B cell (primary cell): ENCODE measurements at places on chromosomes 13 and 19.

GRCh38 chr13:95039415-95039814 is 261.8 kb downstream of the ABCC4 start:
- DNase-seq, result no peak

GRCh38 chr19:6214881-6215541 is 64.8 kb downstream of the MLLT1 start:
- DNase-seq, result no peak

GRCh38 chr19:2443116-2443784 is 13.5 kb downstream of the LMNB2 start:
- DNase-seq, result no peak

- DNase-seq, result no peak
These were observed 74.7 kb downstream of the ITGBL1 start for GRCh38 chr13:101527130-101527529.

- DNase-seq, result no peak
These were observed 23.4 kb downstream of the ZNF507 start for GRCh38 chr19:32368787-32369186.

DNA sequence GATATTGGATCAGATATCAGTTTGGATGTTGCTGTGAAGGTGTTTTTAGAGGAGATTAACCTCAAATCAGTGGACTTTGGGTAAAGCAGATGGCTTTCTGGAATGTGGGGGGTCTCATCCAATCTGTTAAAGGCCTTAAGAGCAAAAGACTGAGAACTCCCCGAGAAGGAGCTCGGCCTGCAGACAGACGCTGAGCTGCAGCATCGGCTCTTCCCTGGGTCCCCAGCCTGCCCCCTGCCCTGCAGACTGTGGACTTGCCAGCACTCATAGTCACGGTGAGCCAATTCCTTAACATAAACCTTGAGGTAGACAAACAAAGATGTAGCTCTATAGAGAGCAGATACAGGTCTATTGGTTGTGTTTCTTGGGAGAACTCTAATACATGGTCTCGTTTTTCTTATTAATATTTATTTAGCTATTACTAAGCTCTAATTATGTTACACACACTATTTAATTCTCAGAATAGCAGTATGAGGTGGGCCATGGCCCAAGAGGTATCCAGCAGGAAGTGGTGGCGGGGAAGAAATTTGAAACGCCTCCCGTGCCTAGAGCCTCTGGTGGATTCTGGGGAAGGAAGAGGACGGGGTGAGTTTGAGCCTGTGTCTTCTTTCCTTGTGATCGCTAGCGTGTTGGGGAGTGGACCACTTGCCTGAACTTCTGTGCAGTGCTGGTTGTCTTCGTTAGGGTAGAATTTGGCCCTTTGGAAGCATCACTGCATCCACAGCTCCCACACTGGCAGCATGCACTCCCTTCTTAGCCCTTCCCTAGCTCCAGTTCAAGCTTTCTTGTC is 305.3 kb downstream of the TEX29 start:
- no peak for DNase-seq

DNA sequence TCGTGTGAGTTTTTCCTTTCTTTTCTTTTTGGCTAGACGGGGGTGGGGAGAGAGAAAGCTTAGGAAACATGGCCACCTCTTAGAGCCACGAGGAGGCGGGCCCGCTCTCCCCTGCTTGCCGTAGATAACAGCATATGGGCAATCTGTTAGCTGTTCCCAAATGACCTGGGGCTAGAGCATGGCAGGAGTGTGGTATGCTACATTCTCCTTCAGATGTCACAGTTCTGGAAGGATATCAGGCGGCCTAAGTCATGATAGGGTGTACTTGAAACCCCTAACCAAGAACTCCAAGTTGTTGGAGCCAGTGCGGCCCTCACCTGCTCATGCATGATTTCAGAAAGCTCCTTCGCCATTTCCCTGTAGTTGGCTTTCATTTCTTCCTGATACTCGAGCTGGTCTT is 44.3 kb upstream of the SLC15A1 start:
- no peak for DNase-seq

DNA sequence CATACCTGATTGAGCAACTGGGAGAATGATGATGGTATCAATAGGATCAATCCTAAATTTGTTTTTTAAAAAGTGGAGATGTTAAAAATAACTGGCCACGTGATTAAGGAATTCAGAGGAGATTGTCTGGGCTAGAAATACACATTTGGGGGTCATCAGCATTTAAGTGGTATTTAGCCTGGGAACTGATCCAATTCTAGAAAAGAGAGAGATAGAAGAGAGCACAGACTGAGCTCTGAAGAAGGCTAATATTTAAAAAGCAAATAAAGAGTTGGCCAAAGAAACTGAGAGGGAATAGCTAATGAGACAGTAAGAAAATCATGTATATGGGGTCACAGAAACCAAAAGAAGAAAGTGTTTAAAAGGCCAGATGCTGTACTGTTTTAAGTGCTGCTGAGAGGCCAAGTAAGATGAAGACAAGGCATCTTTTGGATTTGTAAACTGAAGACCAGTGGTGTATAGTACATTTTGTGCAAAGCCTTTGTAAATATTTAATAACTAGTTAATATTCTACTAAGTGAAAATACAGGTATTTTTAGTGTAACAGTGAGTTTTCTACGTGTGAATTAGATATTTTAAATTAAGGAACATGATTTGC is 40.2 kb downstream of the UBL3 start:
- no peak for DNase-seq

DNA sequence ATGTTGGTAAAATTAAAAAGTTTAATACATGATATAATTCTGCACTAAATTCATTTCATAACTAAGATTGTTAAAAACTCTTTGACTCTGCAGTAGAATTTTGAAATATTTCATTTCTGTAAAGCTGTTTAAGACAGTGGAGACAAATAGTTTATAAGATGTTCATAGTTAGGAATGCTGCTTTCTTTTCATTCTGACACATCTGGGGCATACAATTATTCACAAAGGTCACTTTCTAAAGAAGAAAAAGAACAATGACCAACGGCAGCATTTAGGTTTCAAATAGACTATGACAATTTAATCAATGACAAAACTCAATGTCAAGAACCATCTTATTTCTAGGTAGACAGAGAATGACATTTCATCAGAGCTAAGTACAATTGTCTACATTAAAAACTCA is 1422.1 kb downstream of the PCDH9 start:
- DNase-seq, result no peak

GRCh38 chr19:58117841-58118575 is 20.0 kb upstream of the ZSCAN18 start:
- DNase-seq, result no peak

- DNase-seq, result peak; percentile 51
These were observed 514 bp downstream of the PRKACA start for GRCh38 chr19:14116918-14117578.

- peak; percentile 66 for DNase-seq
These were observed 14.6 kb downstream of the CEACAM3 start for GRCh38 chr19:41811036-41811435.

- DNase-seq, result no peak
These were observed 55.5 kb downstream of the BRCA2 start for GRCh38 chr13:32370805-32371204.

DNA sequence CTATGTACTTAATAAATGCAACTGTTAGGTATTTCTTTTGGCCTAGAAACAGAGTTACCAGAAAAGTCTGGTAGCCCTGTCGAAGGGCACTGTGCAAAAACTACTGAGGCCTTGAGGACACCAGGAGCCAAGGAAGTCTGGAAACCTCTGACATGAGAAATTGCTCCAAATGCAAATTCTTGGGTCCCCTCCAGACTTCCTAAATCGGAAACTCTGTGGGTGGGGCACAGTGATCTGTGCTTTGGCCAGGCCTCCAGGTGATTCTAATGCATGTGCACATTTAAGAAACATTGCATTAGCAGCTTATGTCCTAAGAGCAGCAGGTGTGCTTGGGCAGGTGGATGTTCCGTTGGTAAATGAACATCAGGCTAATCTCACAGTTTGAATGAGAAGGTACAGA is 50.0 kb downstream of the STARD13 start:
- DNase-seq, result no peak

DNA sequence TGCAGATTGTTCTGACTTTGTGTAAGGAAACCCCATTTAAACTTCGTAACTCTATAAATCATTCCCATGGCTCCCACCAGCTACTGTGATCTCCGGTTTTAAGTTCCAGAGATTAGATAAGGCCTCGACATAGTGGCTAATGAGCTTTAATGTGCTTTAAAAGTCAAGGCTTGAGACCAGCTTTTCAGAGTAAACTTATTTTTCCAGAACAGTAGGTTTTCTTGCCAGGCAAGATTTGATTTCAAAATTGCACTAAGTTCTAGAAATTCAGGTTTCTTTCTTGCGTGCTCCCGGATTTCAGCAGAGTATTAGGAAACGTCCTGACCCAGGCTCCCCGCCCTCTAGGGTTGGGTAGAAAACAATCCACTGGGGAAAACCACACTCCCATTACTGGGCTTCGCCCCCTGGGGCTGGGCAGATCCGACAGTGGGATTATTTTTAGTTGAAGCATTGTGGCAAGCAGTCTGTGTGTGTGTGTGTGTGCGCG is 43.3 kb downstream of the CRYL1 start:
- DNase-seq, result no peak

DNA sequence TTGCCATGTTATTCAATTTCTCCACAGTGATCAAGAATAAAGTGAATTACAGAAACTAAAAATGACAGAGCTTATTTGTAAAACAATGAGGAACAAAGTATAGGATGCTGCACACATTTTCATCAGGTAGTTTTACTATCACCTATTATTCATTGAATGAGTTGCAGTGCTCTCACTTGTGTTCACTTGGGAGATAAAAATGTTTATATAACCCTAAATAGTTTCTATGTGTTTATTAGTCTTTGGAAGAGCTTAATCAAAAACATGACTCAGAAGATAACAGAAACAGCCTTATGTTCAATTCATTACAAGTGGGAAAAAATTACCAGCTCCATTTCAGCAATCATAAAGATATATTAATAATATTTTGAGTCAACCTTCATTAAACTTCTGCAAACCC is 796.2 kb downstream of the SLITRK1 start:
- DNase-seq, result no peak

DNA sequence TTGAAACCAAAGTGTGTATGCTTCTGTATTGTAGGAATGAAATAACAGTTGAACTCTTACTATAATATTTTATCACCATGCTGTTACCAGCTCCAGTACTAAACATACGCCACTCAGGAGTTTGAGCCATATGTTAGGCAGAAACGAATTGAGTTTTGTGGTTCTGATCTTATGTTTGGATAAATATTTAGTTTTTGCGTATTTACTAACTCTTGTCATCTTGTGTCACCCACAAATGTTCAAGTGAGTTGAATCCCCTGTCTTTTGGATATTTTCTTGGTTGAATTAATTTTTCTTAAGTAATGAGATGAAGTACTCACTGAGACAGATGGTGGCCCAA is 1.5 kb downstream of the FNDC3A start:
- DNase-seq, result no peak

DNA sequence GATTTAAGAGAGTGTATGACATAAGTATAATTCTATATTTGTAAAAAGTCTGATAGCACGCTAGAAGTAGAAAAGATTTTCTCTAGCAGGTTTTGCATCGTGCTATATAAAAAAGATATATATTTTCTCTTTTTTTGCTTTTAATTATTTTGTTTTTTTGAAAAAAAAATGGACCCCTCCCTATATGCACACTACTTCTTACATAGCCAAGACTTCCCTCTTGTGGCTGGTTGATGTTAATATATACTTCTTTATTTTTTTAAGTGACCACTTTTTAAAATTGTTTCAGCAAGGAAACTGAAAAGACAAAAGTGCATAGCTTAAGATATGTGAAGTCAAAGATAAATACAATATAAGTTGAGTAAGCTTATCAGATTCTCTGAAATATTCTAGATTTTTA is 1202.8 kb downstream of the DIAPH3 start:
- DNase-seq, result no peak

- no peak for DNase-seq
These were observed 65.4 kb upstream of the WDFY2 start for GRCh38 chr13:51518827-51519226.

- no peak for DNase-seq
These were observed 376.5 kb downstream of the UQCRFS1 start for GRCh38 chr19:28836421-28836820.

DNA sequence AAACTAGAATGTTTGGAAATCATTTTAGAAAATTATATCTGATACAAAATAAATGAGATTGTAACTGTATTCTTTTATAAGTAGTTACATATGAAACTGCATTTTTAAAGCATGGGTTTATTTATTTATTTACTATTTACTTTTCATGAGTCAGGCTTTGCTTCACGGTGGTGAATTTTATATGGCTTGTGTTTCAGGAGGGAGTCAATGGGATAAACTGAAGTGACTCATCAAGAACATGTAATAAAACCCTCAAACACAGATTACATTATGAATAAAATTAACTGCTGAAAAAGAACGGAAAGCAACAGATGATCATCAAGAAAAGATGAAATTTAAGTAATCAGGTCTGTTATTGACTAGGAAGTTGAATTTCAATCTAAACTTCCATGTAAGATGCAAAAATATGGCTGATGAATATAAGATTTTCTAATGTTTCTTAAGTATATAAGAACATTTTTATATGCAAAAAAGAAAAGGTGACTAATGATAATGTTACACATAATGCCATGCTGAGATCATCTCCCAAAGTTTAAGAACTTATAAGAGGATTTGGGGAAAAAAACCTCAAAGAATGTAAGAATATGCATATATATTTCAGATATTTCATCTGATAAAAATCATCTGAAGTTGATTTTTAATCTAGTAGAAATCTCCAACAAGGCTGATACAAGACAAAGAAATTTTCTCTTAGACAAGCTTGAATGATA is 383.6 kb downstream of the SLITRK1 start:
- no peak for DNase-seq

DNA sequence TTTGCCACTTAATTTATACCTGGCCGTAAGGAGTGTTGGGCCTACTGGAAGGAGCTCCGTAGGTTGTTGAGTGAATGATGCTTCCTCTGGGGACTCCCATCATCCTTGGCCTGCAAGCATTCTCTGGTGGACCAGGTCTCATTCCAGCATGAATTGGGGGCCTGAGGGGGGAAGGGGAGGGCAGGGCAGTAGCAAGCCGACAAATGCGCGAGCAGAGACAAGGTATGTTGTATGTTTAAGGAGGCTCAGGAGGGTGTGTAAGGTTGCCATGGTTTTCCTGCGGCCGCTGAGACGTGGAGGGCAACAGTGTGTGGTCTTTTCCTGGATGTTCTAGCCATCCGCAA is 749 bp downstream of the ZNF264 start:
- DNase-seq, result no peak

DNA sequence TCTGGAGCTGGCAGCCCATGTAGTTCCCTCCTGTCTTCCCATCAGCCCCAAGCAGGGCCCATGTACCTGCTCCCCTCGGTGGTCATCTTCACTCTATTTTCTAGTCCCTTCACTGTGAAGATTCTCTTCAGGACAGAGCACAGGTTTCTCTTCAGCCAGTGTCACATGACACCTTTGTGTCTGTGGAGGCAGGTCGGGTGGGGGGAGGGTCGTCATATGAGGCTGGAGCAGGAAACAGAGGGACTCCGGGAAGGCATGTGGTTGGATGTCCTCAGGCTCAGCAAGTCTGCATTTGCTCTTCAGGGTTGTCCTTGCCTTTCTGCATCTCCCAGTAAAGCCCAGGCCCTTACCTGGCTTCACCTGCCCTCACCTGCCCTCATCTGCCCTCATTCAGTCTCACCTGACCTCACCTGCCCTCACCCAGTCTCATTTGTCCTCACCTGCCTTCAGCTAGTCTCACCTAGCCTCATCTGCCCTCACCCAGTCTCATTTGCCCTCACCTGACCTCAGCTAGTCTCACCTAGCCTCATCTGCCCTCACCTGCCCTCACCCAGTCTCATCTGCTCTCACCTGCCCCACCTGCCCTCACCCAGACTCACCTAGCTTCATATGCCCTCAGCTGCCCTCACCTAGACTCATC is 120.3 kb downstream of the ZDHHC20 start:
- no peak for DNase-seq
